Hepatocyte (in vitro differentiated cells): ENCODE measurements at places on chromosomes 6 and 20.

- H3K4me3 ChIP-seq = peak overlapping the region; percentile 49
- H3K4me1 ChIP-seq = peaks cover 7% of the 10 kb centered on the region
- no peak for DNase-seq
- peak overlapping the region; percentile 53 for H3K27ac ChIP-seq
- no peaks in the 10 kb centered on the region for H3K36me3 ChIP-seq
Observed at GRCh38 chr20:25408170-25408547, 686 bp downstream of the GINS1 start.

DNA sequence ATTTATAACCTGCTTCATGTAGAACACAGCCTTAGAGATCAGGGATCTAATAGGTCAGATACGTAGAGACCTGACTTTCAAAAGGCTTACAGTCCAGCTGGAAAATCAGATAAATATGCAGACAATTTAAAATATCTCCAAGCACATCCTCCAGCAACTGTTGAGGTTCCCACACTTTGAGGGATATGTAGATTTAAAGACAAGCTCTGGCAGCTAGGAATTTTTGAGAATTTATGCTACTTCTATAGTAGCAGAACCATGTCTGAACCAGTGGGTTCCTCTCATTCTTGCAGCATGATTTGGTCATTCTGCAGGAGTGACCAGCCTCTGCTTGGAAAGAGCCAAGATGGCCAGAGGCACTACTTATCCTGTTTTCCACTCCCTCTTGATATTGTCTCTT lies 60.5 kb downstream of the CYB5R4 start:
- H3K27me3 ChIP-seq = no peaks in the 10 kb centered on the region
- no peaks in the 10 kb centered on the region for H3K4me1 ChIP-seq
- H3K36me3 ChIP-seq = no peaks in the 10 kb centered on the region
- no peak overlapping the region for H3K4me3 ChIP-seq
- no peak for DNase-seq

DNA sequence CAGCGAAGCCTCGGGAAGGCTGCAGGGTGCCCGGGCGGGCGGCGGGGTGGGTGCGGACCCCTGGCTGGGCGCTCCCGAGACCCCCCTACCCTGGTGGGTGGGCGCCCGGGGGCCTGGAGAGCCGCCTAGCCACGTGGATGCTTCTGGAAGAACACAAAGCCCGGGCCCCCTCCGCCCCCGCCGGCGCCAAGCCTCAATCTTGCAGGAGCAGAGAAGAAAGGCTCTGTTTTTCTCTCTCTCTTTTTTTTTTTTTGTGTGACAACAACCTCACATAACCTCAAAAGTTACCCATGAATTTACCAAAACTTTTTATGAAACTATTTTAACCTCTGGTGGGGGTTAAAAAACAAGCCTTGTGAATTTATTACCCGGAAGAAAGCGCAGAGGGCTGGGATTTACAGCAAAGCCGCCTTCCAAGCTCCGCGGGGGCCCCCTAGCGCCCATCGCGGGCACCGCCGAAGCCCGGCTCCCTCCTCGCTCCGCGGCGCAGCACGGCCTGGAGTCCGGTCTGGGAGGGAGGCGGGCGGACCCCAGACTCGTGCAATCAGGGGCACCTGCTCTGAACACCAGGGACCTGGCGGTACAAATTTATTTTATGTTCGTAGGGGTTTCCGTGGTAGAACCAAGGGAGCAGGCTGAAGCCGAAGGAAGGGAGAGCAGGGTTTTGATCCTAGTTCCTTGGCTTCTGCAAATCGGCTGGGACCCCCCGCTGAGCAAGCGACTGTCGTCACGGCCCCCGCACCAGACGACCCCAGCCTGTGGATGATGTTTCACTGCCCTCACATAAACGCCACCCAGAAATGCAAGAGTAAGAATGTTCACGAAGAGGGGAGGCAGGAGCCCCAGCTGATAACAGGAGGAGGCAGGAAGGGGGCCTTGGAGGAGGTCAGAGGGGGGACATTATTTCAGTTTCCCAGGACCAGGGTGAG lies 58.9 kb downstream of the ZNF831 start:
- no peak overlapping the region for H3K27ac ChIP-seq
- peak overlapping the region; percentile 60 for H3K4me3 ChIP-seq
- peaks cover 3% of the 10 kb centered on the region for H3K4me1 ChIP-seq
- peak; percentile 91 for DNase-seq
- H3K36me3 ChIP-seq = no peaks in the 10 kb centered on the region
- peaks cover 32% of the 10 kb centered on the region for H3K27me3 ChIP-seq

GRCh38 chr6:36758516-36759147 lies 61.0 kb downstream of the RAB44 start:
- no peak overlapping the region for H3K4me3 ChIP-seq
- no peak overlapping the region for H3K27ac ChIP-seq
- no peak for DNase-seq
- no peaks in the 10 kb centered on the region for H3K4me1 ChIP-seq

- H3K27ac ChIP-seq = no peak overlapping the region
- no peak overlapping the region for H3K4me3 ChIP-seq
- DNase-seq = no peak
- H3K4me1 ChIP-seq = no peaks in the 10 kb centered on the region
Observed at GRCh38 chr6:36478051-36478526, 35.3 kb downstream of the KCTD20 start.

DNA sequence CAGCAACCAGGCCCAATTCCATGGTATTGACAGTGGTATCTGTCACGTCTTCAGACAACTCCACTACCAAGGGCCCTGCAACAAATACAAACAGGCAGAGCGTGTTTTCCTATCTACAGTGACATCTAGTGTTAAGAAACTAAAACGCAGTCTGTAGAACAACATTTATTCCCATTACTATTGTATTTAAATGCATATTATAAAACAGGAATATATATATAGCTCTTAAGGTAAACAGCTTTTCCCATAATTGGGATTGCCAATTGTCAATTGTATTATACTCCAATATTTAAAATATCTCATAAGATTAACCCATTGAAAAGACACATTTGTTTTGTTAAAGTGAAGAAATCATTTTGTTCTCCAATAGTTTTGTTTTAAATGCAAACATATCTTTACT lies 97.2 kb downstream of the KIF16B start:
- no peaks in the 10 kb centered on the region for H3K27me3 ChIP-seq
- H3K36me3 ChIP-seq = no peaks in the 10 kb centered on the region
- no peak overlapping the region for H3K4me3 ChIP-seq
- DNase-seq = peak; percentile 61
- no peak overlapping the region for H3K27ac ChIP-seq
- H3K4me1 ChIP-seq = peaks cover 33% of the 10 kb centered on the region

DNA sequence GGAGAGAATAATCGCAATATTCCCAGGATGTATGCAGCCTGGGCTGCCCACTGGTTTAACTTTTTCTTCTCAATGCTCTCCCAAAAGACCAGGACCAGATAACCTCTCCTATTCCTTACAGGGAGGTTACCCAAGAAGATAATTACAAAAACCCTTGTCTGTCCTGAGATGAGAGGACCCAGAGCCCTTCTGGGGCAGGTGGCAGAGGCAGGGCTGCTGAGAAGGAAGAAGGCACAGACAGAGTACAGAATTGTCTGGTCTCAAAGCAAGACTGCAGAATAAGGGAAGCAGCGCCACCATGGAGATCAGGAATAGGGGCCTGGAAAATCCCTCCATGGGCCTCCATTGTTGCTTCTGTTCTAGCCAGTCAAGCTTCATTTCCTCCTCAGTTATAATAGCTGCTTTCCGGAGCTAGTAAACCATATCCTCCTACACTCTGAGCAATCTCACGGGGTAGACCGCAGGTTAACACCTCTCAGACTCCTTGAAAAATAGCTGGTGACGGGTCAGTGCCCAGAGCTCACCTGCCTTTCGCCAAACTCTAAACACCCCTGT lies 463 bp upstream of the HLA-DMB start:
- H3K27ac ChIP-seq = no peak overlapping the region
- no peaks in the 10 kb centered on the region for H3K36me3 ChIP-seq
- H3K27me3 ChIP-seq = peaks cover 20% of the 10 kb centered on the region
- DNase-seq = no peak
- H3K4me1 ChIP-seq = no peaks in the 10 kb centered on the region

GRCh38 chr6:167308207-167308606 lies 16.7 kb upstream of the TTLL2 start:
- no peaks in the 10 kb centered on the region for H3K36me3 ChIP-seq
- peak overlapping the region; percentile 63 for H3K27ac ChIP-seq
- H3K4me1 ChIP-seq = peaks cover 7% of the 10 kb centered on the region
- DNase-seq = no peak

GRCh38 chr20:46228670-46229069 lies 79.6 kb downstream of the CDH22 start:
- H3K4me1 ChIP-seq = no peaks in the 10 kb centered on the region
- H3K27ac ChIP-seq = no peak overlapping the region
- no peaks in the 10 kb centered on the region for H3K36me3 ChIP-seq
- H3K27me3 ChIP-seq = peaks cover 13% of the 10 kb centered on the region

DNA sequence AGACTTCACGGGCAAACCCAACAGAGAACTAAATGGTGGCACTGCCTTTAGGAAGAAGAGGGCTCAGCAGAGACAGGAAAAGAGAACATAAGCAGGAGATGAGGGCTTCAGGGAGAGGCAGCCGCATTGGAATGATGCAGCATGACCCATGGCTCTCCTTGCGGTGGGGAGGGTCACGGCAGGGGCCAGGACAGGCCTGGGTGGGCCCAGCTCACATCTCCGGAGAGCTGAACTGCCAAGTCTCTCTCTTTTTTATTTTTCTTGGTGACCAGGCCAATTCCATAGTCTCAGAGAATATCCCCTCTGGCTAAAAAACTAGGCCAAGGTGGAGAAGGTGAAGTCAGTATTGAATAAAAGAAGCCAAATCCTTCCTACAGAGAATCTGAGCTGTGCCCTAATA lies 77.5 kb upstream of the TRAF3IP2 start:
- H3K27ac ChIP-seq = no peak overlapping the region
- DNase-seq = no peak
- no peak overlapping the region for H3K4me3 ChIP-seq

DNA sequence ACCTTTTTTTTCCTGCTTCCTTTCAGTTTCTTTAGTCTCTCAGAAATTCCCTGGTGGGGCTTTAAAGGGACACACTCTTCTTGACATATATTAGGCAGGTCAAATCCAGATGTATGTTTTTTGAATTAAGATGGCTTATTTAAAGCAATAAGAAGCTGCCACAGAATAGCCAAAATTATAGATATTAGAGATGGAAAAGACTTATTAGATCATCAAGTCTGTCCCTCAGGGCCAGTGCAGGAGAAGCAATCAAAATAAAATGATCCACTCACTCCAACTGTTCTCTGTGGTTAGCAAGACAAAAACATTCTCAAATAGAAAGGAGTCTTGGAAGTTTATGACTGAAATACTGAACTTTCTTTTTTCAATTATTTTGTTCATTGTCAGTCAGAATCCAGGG lies 462.8 kb downstream of the CDC5L start:
- no peak overlapping the region for H3K4me3 ChIP-seq
- peaks cover under 1% of the 10 kb centered on the region for H3K4me1 ChIP-seq
- H3K27me3 ChIP-seq = no peaks in the 10 kb centered on the region

DNA sequence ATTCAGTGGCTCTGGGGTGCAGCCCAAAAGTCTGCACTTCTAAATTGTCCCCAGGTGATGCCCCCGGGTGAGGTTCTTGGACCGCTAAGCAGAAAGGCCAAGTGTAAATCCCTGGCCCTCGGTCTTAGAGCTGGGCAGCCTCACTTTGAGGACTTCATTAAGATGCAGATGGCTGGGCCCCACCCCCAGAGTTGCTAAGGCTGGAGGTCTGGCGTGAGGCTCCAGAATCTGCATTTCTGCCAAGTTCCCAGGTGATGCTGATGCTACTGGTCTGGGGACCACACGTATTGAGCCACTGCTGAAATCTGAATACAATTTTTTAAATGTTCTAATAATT lies 735 bp upstream of the SLC23A2 start:
- no peak for DNase-seq
- H3K36me3 ChIP-seq = no peaks in the 10 kb centered on the region

- DNase-seq = peak; percentile 59
- peaks cover 42% of the 10 kb centered on the region for H3K4me1 ChIP-seq
- peak overlapping the region; percentile 79 for H3K27ac ChIP-seq
- no peaks in the 10 kb centered on the region for H3K36me3 ChIP-seq
- H3K27me3 ChIP-seq = no peaks in the 10 kb centered on the region
Observed at GRCh38 chr20:13009682-13010406, 1.1 kb downstream of the SPTLC3 start.

DNA sequence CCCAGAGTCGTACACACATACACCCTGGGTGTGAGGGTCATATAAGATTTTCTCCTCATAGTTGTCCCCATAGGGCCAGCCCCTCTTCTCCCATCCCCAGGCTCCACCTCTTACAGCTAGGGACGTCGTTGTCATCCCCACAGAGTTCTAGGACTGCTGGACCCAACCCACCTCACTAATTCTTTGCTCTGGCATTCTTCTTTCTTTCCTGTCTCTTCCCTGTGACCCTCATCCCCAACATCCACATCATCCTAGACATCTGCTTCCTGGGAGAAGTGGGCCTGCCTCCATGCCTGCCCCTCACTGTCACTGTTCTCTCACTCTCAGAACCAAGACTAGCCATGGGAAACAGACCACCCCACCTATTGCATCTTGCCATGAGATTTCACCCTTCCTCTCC lies 1.1 kb downstream of the PSMF1 start:
- H3K4me1 ChIP-seq = peaks cover 19% of the 10 kb centered on the region
- no peaks in the 10 kb centered on the region for H3K27me3 ChIP-seq
- peak overlapping the region; percentile 88 for H3K27ac ChIP-seq
- no peaks in the 10 kb centered on the region for H3K36me3 ChIP-seq
- DNase-seq = no peak
- H3K4me3 ChIP-seq = peak overlapping the region; percentile 91

DNA sequence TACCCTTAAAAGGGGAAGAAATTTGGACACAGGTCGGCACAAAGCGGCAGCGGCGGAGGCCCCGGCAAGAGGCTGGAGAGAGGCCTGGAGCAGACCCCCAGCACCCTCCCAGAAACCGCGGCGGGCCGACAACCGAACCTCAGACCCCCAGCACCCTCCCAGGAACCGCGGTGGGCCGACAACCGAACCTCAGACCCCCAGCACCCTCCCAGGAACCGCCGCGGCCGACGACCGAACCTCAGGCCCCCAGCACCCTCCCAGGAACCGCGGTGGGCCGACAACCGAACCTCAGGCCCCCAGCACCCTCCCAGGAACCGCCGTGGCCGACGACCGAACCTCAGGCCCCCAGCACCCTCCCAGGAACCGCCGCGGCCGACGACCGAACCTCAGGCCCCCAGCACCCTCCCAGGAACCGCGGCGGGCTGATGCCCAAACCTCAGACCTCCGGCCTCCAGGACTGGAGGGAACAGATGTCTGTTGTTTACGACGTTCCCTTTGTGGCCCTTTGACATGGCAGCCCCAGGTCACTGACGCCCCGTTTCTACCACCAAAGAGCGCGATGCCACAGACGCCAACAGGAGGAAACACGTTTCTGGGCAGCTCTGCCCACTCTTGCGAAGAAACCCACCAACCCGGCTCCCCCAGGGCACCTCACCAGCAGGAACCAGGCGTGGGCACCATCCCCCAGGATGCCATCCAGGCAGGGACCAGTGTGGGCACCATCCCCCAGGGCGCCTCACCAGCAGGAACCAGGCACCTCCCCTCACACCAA lies 28.4 kb downstream of the ZBTB46 start:
- DNase-seq = no peak
- no peak overlapping the region for H3K27ac ChIP-seq
- H3K27me3 ChIP-seq = no peaks in the 10 kb centered on the region
- H3K4me1 ChIP-seq = no peaks in the 10 kb centered on the region
- no peak overlapping the region for H3K4me3 ChIP-seq

- no peaks in the 10 kb centered on the region for H3K4me1 ChIP-seq
- DNase-seq = no peak
- no peaks in the 10 kb centered on the region for H3K36me3 ChIP-seq
Observed at GRCh38 chr6:73728548-73729205, 32.7 kb downstream of the CD109 start.

GRCh38 chr6:161833099-161833860 lies 559.4 kb upstream of the AGPAT4 start:
- H3K27ac ChIP-seq = no peak overlapping the region
- H3K4me1 ChIP-seq = no peaks in the 10 kb centered on the region
- H3K4me3 ChIP-seq = no peak overlapping the region
- peaks cover 6% of the 10 kb centered on the region for H3K27me3 ChIP-seq
